ENCODE measurements at places on chromosomes 4 and X.

GRCh38 chr4:123830930-123831329 lies 434.3 kb downstream of the SPRY1 start:
- no peak for DNase-seq

GRCh38 chr4:102560115-102560514 lies 59.0 kb downstream of the NFKB1 start:
- DNase-seq = no peak

GRCh38 chr4:20347531-20347930 lies 95.8 kb downstream of the SLIT2 start:
- DNase-seq = no peak

DNA sequence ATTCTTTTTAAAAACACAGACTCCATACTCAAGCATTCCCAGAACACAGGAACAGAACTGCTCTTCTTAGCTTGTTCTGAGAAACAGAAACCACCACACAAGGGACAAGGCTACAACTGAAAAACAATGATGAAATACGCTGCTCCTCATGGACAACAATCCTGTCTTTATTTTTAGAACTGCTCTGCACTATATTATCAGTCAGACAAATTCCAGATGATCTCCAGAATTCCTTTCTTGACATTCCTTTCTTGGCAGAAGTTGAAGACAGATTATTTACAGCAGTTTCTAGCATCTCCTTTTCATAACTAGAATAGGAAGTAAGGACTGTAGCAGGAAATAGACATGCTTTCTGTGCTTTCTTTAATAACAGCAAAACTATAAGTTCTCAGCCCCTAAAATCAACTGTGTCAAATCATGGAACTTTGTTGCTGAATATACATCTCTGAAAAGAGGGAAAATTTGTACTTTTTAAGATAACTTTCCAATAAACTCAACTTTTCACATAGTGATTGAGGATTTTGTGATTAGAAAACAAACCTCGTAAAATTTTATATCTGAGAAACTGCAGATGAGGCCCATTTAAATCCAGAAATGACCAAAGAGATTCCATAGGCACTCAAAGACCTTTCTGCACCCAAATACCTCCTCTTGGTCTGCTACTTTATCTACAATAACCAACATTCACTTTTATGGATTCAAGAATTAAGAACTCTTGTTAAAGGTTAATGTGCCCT lies 35.9 kb downstream of the ANTXR2 start:
- no peak for DNase-seq

GRCh38 chr4:5969336-5969735 lies 48.9 kb downstream of the C4orf50 start:
- no peak for DNase-seq

DNA sequence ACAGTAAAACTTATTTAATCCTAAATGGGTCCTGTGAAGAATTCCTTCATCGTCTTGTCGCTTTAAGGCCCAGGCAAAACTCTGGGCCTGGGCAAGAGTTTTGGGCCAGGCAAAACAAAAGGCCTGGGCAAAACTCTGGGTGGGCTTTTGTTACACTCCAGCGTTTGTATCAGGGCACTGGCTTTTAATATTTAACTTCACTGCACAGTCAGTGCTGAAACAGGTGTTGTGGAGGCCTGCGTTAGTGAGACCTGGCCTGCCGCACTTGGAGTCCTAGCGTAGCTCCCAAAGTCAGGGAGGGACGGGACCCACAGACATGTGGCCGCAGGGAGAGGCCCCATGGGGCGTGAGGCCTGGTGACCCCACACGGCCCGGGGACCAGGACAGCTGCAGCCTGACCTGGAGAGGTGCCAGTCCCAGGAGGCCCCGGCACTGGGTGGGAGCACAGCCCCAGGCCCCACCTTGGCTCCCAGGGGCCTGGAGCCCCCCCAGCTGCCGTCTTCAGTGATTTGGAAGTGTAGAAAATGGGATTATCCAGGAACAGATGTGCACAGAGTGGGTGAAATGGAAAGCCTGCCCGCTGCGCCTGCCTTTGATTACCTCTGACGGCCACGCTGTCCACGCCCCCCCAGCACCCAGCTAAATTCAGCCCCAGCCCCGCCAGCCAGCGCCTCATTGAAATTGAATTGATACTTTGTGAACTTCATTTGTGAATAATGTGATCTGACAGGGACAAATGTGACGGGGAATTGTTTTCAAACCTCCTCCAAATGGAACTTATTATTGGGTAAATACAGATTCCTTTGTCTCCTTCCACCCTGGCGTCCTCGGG lies 132.9 kb upstream of the NKX1-1 start:
- no peak for DNase-seq

DNA sequence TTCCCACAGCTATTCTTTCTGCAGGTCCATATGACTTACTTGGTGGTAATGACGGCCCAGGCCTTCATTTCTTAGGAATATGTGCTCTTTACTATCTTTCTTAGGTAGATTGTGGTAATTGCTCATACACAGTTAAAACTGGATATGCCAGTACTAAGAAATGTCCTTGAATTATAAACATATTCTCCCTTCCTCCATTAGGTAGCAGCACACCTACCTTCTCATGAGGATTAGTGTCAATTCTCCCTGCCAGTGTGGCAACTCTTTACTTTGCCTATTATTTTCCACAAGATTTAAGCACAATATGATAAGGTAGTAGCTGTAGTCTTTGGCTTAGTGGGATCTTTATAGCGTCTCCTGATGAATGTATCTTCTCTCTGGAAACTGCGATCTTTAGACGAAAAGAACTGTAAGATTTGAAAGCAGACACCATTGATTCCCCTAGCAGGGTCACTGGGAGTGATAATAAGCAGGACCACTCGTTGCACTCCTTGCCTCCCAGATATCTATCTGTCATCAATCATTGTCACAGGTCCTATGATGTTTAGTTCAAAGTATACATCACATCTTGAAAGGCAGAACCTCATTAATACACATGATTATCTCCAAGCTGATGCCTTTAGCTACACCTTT lies 1240.7 kb downstream of the C4orf33 start:
- no peak for DNase-seq

- no peak for DNase-seq
Observed at GRCh38 chr4:152734015-152734698, 45.4 kb downstream of the TIGD4 start.

DNA sequence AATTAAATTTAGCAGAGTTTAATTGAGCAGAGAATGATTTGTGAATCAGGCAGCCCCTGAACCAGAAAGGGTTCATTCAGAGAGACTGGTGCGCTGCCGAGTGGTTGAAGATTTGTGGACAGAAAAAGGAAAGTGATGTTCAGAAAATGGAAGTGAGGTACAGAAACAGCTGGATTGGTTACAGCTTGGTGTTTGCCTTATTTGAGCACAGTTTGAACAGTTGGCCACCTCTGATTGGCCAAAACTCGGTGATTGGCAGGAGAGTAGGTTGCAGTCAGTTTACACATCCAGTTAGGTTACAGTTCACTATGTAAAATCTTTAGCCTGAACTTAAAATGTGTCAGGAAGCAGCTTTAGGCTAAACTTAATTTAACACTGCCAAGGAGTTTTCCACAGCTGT lies 14.9 kb downstream of the MID1IP1 start:
- DNase-seq = no peak

DNA sequence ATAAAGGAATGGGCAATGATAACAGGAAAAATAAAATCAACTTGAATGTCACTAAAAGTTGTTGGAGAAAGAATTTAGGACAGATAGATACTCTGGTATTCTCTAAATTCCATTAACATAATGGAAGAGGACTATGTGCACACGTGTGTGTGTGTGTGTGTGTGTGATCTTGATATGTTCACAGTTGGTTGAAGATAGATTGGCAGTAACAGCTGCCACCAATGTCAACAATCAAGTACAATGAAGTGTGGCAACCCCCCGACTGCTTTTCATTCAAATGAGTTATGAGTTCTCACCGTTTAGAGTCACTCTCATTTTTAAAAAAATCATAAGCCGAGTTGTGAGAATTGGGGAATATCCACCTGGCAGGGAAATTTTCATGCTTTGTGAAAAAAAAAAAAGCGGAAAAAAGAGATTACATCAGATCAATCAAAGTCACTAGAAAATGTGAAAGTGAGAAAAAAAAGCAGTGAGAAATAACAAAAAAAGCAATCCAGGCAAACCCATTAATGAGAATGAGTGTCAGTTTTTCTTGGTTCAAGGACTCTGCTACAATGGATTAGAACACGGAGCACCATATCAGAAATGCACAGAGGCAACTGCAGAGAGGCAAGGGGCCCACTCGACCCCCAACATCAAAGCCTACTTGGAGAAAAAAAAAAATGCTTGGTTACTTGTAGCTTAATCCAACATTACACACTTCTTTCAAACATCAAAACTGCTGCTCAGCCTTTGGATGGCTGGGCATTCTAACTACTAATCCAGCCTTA lies 414.9 kb upstream of the PITX2 start:
- DNase-seq = no peak

GRCh38 chr4:8666581-8666980 lies 74.0 kb downstream of the CPZ start:
- no peak for DNase-seq

DNA sequence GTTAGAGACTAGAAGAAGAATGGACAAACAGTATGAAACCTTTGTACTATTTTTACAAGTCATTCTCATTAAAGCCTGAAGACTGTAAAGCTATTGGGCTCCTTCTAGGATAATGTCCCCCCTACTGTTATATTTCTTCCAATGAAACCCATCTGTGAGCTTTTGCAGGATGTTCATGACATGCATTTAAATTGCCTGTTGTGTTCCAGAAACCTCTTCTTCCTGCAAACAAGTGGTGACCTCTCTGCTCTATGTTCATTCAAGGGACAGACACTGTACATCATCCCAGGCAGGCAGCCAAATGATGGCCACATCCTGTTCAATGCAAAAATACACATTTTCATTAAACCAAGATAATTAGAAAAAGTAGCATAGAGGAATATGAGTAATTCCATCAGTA lies 128.0 kb downstream of the C4orf33 start:
- DNase-seq = no peak

GRCh38 chr4:153159728-153160221 lies 44.5 kb upstream of the TRIM2 start:
- no peak for DNase-seq

DNA sequence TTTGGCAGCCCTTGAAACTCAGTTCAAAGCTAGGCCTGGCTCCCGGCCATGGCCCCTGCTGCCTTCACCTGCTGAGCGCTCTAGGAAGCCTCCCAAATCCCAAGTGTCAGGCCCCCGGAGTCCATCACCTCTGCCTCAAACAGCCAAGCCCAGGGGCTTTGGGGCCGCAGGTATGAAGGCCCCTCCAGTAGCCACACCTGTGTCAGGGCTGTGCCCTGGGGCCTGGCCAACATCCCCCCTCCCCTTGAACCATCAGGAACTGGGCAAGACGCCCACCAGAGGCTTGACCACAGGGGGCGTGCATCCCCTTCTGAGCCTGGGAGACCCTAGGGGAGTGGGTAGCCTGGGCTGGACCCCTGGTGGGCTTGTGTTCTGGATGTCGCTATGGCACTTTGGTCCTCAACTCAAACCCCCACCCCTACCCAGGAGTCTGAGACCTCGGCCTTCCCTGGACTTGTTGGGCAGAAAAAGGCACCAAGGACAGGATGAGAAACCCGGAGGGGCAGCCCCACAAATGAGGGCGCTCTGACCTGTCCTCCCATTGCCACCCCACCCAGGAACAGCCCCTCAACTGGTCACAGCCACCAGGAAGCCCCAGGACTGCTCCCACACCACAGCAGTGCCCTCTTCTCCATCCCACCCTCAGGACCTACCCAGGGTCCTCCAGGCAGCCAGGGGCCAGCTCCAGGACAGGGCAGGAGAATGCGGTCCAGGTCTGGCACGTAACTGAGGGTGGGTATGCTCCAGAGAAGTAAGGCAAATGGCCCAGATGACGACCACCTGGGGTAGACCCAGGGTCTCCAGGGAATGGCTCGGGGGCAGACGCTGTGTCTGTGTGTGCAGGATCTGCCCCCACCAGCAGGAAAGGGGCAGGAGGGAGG lies 4.2 kb upstream of the SLBP start:
- DNase-seq = no peak

DNA sequence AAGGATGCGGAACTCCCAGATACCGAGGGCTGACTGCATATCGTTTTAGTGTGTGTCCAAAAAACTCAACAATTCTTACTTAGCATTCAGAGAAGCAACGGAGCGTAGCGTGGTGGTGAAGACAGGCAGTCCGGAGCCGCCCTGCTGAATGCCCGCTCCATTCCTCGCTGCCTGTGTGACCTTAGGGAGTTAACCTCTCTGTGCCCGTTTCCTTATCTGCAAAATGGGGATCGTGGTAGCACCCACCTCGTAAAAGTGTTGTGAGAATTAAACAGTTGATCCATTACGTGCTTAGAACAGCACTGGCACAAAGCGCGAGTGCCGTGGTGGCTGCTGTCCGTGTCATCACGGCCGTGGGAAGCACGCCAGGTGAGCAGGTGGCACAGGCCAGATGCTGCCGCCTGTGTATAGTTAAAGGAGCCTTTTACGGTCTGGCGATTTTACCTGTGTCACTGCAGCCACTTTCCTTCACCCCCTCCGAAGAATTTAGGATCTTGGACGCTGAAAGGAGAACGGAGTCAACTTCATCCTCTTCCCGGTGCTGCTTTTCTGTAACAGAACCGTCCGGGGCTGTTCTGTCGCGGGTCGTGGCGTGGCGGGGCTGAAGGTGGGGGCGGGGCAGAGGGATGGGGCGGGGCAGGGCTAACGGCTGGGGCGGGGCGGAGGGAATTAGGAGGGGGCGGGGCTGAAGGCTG lies 885 bp downstream of the CCDC110 start:
- peak; percentile 38 for DNase-seq

DNA sequence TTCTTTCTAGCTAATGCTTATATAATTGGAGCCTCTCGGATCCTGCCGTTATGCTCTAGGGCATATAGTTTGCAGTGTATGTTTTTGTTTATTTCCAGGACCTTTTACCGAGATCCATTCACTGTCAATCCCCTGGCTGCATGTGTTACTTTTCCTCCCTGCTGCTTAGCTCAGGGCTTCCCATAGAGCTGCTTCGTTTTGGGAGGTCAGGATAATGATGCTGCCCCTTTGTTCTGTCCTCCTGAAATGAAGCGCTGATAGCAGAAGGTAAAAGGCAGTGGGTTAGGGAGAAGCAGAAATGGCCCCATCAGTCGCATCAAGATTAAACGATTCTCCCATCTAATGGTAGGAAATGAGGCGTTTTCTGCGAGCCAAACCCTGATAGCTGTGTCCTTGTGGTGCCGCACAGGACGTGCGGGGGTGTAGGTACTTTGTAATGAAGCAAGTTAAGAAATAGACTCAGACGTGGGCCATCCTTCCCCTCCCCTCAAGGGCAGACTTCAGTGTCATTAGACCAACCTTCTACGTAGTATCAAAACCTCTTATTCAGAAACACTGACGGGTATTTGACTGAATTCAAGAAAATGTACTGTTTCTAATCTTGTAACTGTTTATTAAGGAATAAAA lies 37.3 kb downstream of the AFF2 start:
- no peak for DNase-seq

DNA sequence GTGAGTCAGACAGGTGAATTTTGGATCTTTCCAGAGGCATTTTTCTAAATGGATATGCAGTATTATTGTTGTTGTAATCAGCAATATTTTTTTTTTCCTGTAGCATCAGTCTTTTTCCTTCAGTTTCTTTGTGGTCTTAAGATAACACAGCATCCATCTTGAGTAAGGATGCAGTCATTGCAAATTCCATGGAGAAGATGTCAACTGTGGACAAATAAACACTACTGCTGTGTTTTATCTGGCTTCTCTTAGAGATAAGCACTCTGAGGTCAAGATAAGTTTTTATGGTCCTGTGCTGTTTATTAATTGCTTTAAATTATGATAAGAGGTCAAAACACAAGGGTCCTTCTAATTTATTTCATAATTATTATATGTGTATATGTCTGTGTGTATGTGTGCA lies 1255.7 kb downstream of the ADGRL3 start:
- no peak for DNase-seq

Measured in activated T-cell treated with anti-CD3 and anti-CD28 coated beads, Interleukin-2, amount 50 U/mL, for 4 hours (primary cell).